Muscle of leg (tissue), 16 donors: ENCODE measurements at places on chromosomes 6 and 20. TPM values are rescaled to one million over a fixed set of nuclear protein-coding genes. Genes with fewer than 3 reads are reported as not detected.

Gene RAD21L1
- not detected for polyA plus RNA-seq

Gene KHDC3L
- polyA plus RNA-seq, result not detected

GRCh38 chr6:164753517-164753916 is 555.9 kb downstream of the C6orf118 start:
- no peak for DNase-seq

Gene OOEP
- not detected for polyA plus RNA-seq

GRCh38 chr6:116557893-116558292 is 4.3 kb downstream of the CALHM4 start:
- peak; percentile 67 for DNase-seq

GRCh38 chr6:110875548-110876169 is 1.1 kb downstream of the AMD1 start:
- peak; percentile 64 for DNase-seq

DNA sequence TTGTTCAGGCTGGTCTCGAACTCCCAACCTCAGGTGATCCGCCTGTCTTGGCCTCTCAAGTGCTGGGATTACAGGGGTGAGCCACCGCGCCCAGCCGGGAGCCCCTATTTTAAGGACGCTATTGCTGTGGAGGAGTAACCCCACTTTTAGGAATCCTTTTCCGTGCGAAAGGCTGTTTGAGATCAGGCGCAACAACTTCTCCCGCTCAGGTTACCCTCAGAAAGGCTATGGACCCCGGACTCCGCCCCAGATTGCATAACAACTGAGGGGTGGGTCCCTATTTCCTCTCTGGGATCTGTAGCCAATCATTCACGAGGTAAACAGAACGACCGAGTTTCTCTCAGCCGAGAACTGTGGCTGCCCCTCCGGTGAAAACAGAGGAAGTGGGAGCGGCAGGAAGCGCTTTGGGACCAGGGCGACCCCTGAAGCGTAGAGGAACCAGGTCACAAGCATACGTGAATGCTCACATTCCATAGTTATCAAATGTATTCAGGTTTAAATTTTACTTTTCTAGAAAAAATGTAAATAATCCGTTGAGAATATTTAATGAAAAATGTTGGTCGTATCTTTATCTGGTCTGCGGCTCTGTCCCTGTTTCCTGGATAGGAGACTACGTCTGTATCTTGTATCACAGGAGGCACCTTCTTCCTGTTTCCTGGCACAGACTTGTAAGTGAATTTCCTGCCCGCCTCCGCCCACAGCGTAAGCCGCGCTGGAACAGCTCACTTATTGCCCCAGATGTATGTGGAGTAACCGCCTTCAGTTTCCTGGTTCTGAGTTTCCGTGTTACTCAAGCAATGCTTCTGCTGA is 26.8 kb downstream of the HLA-E start:
- DNase-seq, result peak; percentile 97

DNA sequence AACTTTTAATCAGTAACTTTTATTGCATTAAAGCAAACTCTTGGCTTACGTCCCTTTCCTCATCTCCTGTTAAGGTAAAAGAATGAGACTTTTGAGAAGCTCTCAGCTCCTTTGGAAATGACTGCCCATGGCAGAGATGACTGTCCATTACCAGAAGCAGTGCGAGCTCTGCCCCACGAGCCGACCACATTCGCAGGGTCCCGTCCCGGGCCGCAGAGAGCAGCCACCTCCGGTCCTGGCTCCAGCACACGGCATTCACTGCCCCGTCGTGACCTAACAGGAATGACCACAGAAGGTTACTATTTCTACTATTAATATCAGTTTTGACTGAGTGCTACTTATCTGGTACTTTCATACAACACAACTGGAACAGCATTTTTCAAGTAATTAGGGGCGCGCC is 63.4 kb downstream of the WDR27 start:
- no peak for DNase-seq

- DNase-seq, result no peak
These were observed 1.2 kb upstream of the MCM9 start for GRCh38 chr6:118935978-118936703.

Gene SLC22A2
- polyA plus RNA-seq, result not detected
